ENCODE measurements at places on chromosomes 4 and X.

DNA sequence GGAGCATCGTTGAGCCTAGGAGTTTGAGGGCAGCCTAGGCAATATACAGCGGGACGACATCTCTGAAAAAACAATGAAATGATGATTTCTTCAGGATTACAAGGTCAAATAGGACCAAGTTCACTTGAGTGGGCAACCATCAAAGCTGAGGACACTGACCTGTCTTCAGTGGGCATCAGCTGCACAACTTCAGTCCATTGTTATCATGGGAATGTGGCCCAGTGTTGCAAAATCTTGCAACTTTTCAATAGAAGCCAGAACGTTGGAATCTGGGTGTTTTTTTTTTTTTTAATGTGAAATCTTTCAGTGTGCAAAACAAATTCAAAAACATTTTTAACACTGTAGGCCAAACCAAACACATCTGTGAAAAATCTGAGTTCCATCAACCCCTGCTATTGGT is 155.4 kb upstream of the PLAC1 start:
- no peak for DNase-seq

- DNase-seq: no peak
Measured at GRCh38 chr4:152115794-152116193, 355.0 kb upstream of the GATB start.

- peak; percentile 40 for DNase-seq
Measured at GRCh38 chr4:138192113-138192512, 50.0 kb downstream of the SLC7A11 start.

- no peak for DNase-seq
Measured at GRCh38 chr4:23260511-23260910, 567.8 kb downstream of the GBA3 start.

GRCh38 chr4:95638920-95639501 is 90.2 kb upstream of the UNC5C start:
- no peak for DNase-seq

DNA sequence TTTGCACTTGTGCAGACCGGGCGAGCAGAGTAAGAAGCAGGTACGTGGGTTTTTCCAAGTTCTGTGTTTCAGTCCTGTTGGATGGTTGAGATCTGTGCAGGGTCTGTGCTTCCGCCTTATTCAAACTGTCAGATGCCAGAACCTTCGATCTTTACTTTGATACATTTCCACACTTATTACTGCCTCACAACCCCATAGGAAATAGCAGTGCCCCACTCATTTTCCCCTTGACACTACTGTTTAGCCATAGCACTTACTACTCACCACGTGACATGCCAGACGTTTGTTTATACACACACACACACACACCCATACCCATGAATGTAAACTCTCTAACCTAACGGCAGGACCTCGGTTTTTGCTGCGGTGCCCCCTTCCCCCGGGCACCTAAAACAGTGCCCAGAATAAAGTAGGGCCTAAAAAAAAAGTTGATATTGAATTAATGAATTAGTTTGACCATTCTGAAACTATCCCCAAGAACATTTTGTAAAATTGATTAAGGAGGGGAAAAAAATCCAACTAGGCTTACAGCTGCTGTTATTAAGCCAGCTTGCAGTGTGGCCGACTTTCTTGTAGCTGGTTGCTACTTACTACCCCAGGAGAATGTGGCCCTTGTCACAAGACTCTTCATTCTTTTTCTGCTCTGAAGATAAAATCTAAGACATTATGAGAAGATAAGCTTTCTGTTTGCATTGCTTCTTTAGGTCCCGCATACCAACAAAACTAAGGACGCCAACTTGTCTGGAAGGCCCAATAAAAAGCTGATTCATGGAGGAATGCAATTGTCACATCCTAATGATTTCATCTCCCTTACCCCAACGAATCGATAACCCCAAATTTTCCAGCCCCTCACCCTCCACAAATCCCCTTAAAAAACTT is 704 bp upstream of the SEPSECS start:
- peak; percentile 6 for DNase-seq

DNA sequence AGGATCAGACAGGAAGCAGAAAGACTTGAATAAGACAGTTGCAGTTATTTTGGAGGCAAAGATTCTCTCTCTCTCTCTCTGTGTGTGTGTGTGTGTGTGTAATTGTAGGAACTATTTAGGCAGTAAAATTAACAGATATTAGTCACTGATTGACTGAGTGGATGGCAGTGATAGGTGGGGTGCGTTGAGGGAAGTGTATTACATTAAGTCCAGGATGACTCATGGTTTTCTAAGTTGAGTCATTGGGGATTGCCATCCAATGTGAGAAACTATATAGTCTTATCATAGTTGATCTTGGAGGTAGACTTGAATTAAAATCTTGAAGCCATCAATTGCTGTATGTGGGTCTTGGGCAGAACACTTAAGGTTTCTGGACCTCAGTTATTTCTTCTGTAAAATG is 75.4 kb downstream of the AR start:
- no peak for DNase-seq

All from Daoy (cell line).